ENCODE measurements at places on chromosomes 11 and 22. TPM values are rescaled to one million over a fixed set of nuclear protein-coding genes. Genes with fewer than 3 reads are reported as not detected.

DNA sequence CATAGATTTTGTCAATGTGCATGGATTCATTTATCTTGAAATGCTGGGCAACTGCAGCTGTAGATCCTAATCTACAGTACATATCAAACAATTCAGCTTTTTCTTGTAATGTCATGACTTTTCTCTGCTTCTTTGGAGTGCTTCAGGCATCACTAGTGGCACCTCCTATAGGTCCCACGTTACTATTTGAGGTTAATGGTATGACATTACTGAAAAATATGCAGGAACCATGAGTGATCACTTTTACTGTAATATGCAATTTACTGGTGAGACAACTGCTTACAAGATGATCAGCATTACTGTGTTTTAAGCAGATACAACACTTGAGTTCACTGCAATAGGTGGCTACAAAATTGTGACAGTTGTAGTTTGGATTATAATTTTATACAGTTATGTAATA is 3.0 kb downstream of the CENATAC start:
- no peaks in the 10 kb centered on the region for H3K27me3 ChIP-seq
- H3K4me1 ChIP-seq = peaks cover 41% of the 10 kb centered on the region
- H3K4me3 ChIP-seq = no peak overlapping the region
- no peak for DNase-seq

GRCh38 chr11:32087597-32087996 is 3.3 kb upstream of the RCN1 start:
- H3K27me3 ChIP-seq = no peaks in the 10 kb centered on the region
- H3K4me1 ChIP-seq = peaks cover 36% of the 10 kb centered on the region
- no peak overlapping the region for H3K27ac ChIP-seq
- no peak overlapping the region for H3K4me3 ChIP-seq
- H3K36me3 ChIP-seq = no peaks in the 10 kb centered on the region
- DNase-seq = no peak

DNA sequence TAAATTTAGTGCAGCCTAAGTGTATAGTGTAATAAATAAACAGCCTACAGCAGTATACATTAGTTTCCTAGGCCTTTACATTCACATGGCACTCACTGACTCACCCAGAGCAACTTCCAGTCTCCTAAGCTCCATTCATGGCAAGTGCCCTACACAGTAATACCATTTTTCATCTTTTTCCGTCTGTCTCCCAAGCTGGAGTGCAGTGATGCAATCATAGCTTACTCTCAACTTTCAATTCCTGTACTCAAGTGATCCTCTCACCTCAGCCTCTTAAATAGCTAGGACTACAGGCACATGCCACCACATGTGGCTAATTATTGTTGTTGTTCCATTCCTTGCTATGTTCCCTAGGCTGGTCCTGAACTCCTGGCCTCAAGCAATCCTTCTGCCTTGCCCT is 54.4 kb downstream of the FCHSD2 start:
- DNase-seq = no peak
- H3K36me3 ChIP-seq = peaks cover 6% of the 10 kb centered on the region
- H3K27ac ChIP-seq = no peak overlapping the region
- H3K4me1 ChIP-seq = peaks cover 13% of the 10 kb centered on the region
- no peaks in the 10 kb centered on the region for H3K27me3 ChIP-seq

DNA sequence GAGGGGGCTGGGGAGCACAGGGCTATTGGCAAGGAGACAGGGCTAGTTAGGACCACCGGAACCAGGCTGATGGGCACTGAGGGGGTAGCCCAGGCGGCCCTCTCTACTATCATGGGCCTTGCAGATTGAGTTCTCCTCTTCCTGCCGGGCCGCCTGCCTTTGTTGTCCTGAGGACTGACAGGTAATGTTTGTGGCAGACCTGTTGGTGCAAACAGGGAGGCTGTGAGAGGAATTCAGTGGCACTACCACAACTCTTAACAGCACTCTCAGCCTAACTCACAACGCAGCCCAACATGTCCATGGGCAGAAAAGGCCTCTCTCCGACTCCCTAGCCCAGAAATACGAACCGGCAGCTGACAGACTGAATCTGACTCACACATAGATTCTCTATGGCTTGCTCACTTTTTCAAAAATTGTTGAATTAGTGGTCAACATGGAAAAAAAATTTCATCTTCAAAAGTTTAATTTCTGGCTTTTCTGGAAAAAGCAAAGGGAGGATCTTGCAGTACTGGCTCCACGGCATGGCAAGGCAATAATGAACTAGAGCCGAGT is 11.4 kb downstream of the KCNJ5 start:
- no peak overlapping the region for H3K4me3 ChIP-seq
- H3K4me1 ChIP-seq = peaks cover 13% of the 10 kb centered on the region
- H3K36me3 ChIP-seq = no peaks in the 10 kb centered on the region
- H3K27ac ChIP-seq = no peak overlapping the region

DNA sequence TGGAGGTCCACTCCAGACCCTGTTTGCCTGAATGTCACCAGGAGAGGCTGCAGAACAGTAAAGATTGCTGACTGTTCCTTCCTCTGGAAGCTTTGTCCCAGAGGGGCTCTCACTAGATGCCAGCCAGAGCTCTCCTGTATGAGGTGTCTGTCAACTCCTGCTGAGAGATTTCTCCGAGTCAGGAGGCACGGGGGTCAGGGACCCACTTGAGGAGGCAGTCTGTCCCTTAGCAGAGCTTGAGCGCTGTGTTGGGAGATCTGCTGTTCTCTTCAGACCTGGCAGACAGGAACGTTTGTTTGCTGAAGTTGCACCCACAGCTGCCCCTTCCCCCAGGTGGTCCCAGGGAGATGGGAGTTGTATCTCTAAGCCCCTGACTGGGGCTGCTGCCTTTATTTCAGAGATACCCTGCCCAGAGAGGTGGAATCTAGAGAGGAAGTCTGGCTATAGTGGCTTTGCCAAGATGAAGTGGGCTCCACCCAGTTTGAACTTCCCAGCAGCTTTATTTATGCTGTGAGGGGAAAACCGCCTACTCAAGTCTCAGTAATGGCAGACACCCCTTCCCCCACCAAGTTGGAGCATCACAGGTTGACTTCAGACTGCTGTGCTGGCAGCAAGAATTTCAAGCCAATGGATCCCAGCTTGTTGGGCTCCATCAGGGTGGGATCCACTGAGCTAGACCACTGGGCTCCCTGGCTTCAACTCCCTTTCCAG is 99.4 kb downstream of the PDE3B start:
- no peaks in the 10 kb centered on the region for H3K4me1 ChIP-seq
- no peak for DNase-seq
- no peak overlapping the region for H3K4me3 ChIP-seq
- no peaks in the 10 kb centered on the region for H3K36me3 ChIP-seq
- H3K27me3 ChIP-seq = no peaks in the 10 kb centered on the region

GRCh38 chr11:124745835-124746620 is 6.0 kb downstream of the VSIG2 start:
- H3K27ac ChIP-seq = peak overlapping the region; percentile 56
- H3K4me3 ChIP-seq = peak overlapping the region; percentile 62
- no peaks in the 10 kb centered on the region for H3K36me3 ChIP-seq

- no peaks in the 10 kb centered on the region for H3K27me3 ChIP-seq
- H3K4me3 ChIP-seq = no peak overlapping the region
- no peak overlapping the region for H3K27ac ChIP-seq
- H3K4me1 ChIP-seq = no peaks in the 10 kb centered on the region
- no peaks in the 10 kb centered on the region for H3K36me3 ChIP-seq
These were observed 92.3 kb downstream of the MPPED1 start for GRCh38 chr22:43504068-43504467.

GRCh38 chr11:106133529-106133928 is 56.1 kb downstream of the AASDHPPT start:
- H3K4me3 ChIP-seq = no peak overlapping the region
- H3K27ac ChIP-seq = no peak overlapping the region
- no peak for DNase-seq
- no peaks in the 10 kb centered on the region for H3K36me3 ChIP-seq

- peaks cover 14% of the 10 kb centered on the region for H3K4me1 ChIP-seq
- H3K27ac ChIP-seq = no peak overlapping the region
- DNase-seq = peak; percentile 91
- H3K36me3 ChIP-seq = no peaks in the 10 kb centered on the region
- peaks cover 46% of the 10 kb centered on the region for H3K27me3 ChIP-seq
These were observed 493.9 kb upstream of the B3GAT1 start for GRCh38 chr11:134905928-134906327.

GRCh38 chr11:116507016-116507415 is 265.8 kb downstream of the BUD13 start:
- H3K36me3 ChIP-seq = no peaks in the 10 kb centered on the region
- no peaks in the 10 kb centered on the region for H3K4me1 ChIP-seq
- H3K27ac ChIP-seq = no peak overlapping the region
- DNase-seq = no peak

- no peaks in the 10 kb centered on the region for H3K27me3 ChIP-seq
- H3K27ac ChIP-seq = no peak overlapping the region
- H3K4me3 ChIP-seq = no peak overlapping the region
- H3K36me3 ChIP-seq = peaks cover 10% of the 10 kb centered on the region
These were observed 40.7 kb downstream of the JHY start for GRCh38 chr11:122923302-122923701.

- H3K36me3 ChIP-seq = peaks cover 15% of the 10 kb centered on the region
- no peaks in the 10 kb centered on the region for H3K27me3 ChIP-seq
- no peaks in the 10 kb centered on the region for H3K4me1 ChIP-seq
- peak; percentile 62 for DNase-seq
- H3K27ac ChIP-seq = no peak overlapping the region
These were observed 3.5 kb downstream of the DDTL start for GRCh38 chr22:23970201-23970641.

GRCh38 chr22:29138556-29139305 is 65.9 kb downstream of the KREMEN1 start:
- DNase-seq = no peak
- no peak overlapping the region for H3K27ac ChIP-seq
- H3K4me1 ChIP-seq = no peaks in the 10 kb centered on the region
- no peaks in the 10 kb centered on the region for H3K27me3 ChIP-seq

DNA sequence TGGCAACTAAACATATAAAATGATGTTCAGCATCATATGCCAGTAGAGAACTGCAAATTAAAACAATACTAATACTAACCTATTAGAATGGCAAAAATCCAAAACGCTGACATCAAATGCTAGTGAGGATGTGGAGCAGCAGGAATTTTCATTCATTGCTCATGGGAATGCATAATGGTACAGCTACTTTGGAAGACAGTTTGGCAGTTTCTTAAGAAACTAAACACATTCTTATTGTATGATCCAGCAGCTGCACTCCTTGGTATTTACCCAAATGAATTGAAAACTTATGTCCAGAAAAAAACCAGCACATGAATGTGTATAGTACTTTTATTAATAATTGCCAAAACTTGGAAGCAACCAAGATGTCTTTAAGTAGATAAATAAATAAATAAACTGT is 258.0 kb downstream of the TENM4 start:
- H3K27ac ChIP-seq = no peak overlapping the region
- H3K4me3 ChIP-seq = no peak overlapping the region
- H3K27me3 ChIP-seq = no peaks in the 10 kb centered on the region

- no peaks in the 10 kb centered on the region for H3K36me3 ChIP-seq
- no peaks in the 10 kb centered on the region for H3K27me3 ChIP-seq
- no peak overlapping the region for H3K4me3 ChIP-seq
These were observed 88.9 kb downstream of the RAB38 start for GRCh38 chr11:88086297-88086696.

GRCh38 chr22:25511725-25512124 is 52.8 kb upstream of the GRK3 start:
- H3K36me3 ChIP-seq = peaks cover 33% of the 10 kb centered on the region
- H3K27me3 ChIP-seq = no peaks in the 10 kb centered on the region
- no peak overlapping the region for H3K4me3 ChIP-seq

GRCh38 chr11:76625472-76626186 is 44.9 kb downstream of the LRRC32 start:
- DNase-seq = no peak
- no peak overlapping the region for H3K4me3 ChIP-seq
- no peaks in the 10 kb centered on the region for H3K36me3 ChIP-seq

GRCh38 chr22:48488611-48489511 is 1338.8 kb downstream of the BRD1 start:
- H3K4me1 ChIP-seq = peaks cover 5% of the 10 kb centered on the region
- no peak overlapping the region for H3K27ac ChIP-seq
- no peaks in the 10 kb centered on the region for H3K36me3 ChIP-seq
- no peaks in the 10 kb centered on the region for H3K27me3 ChIP-seq
- no peak overlapping the region for H3K4me3 ChIP-seq

- no peak overlapping the region for H3K4me3 ChIP-seq
- no peak overlapping the region for H3K27ac ChIP-seq
- no peaks in the 10 kb centered on the region for H3K36me3 ChIP-seq
- no peak for DNase-seq
- H3K4me1 ChIP-seq = peaks cover 8% of the 10 kb centered on the region
These were observed 20.8 kb upstream of the RBM4B start for GRCh38 chr11:66698491-66698890.

GRCh38 chr11:95283650-95284049 is 52.6 kb upstream of the SESN3 start:
- peaks cover 4% of the 10 kb centered on the region for H3K4me1 ChIP-seq
- H3K4me3 ChIP-seq = no peak overlapping the region
- DNase-seq = no peak
- H3K27me3 ChIP-seq = no peaks in the 10 kb centered on the region
- H3K36me3 ChIP-seq = no peaks in the 10 kb centered on the region

GRCh38 chr11:120339394-120339890 is 3.2 kb downstream of the ARHGEF12 start:
- no peaks in the 10 kb centered on the region for H3K36me3 ChIP-seq
- H3K4me3 ChIP-seq = peak overlapping the region; percentile 99
- H3K27ac ChIP-seq = peak overlapping the region; percentile 99
- H3K4me1 ChIP-seq = peaks cover 49% of the 10 kb centered on the region

DNA sequence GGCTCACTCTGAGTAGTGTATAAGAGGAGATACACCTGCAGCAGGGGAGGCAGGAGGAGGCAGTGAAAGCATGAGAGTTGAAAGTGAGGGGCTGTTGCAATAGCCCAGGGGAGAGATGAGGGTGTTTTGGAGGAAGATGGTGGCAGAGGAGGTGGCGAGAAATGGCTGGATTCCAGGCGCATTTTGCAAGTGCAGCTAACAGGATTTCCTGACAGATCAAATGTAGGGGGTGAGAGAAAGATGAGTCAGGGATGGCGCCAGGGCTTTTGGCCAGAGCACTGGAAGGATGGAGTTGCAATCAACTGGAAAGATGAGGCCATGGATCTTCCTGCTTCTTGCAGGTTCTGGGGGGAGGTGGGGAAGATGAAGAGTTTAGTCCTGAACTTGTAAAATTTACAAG is 16.8 kb upstream of the TSPAN18 start:
- H3K27me3 ChIP-seq = no peaks in the 10 kb centered on the region
- H3K4me3 ChIP-seq = no peak overlapping the region
- H3K36me3 ChIP-seq = no peaks in the 10 kb centered on the region
- no peaks in the 10 kb centered on the region for H3K4me1 ChIP-seq
- H3K27ac ChIP-seq = no peak overlapping the region

Gene MS4A3
- not detected for total RNA-seq

Gene MYBPC3
- 0.06 TPM for total RNA-seq

Gene ESAM
- 10.8 TPM for total RNA-seq

Gene MN1
- 26.4 TPM for total RNA-seq

Gene ABCG4
- total RNA-seq = 0.42 TPM

Gene MIOX
- total RNA-seq = not detected

Gene CASP5
- not detected for total RNA-seq

Gene LMNTD2
- total RNA-seq = 3.1 TPM

Gene IRF7
- 39.6 TPM for total RNA-seq

Gene CDC42BPG
- total RNA-seq = 0.33 TPM

Gene TIRAP
- total RNA-seq = 12.9 TPM

Gene GAS2
- total RNA-seq = 0.65 TPM

Gene CCDC81
- total RNA-seq = under 0.01 TPM

Gene ALDH3B2
- not detected for total RNA-seq

Gene HOATZ
- not detected for total RNA-seq

Gene MUC15
- 1.1 TPM for total RNA-seq

Gene DENND6B
- total RNA-seq = 3.8 TPM

Gene SMTNL1
- not detected for total RNA-seq

Gene TMEM86A
- 2.5 TPM for total RNA-seq

Gene LRRC10B
- 1.3 TPM for total RNA-seq

Gene FGF3
- not detected for total RNA-seq

Gene HEPHL1
- not detected for total RNA-seq
